ENCODE measurements at places on chromosomes 11 and 22.

- DNase-seq: no peak
These were observed 56.1 kb upstream of the TIMP3 start for GRCh38 chr22:32745251-32745995.

DNA sequence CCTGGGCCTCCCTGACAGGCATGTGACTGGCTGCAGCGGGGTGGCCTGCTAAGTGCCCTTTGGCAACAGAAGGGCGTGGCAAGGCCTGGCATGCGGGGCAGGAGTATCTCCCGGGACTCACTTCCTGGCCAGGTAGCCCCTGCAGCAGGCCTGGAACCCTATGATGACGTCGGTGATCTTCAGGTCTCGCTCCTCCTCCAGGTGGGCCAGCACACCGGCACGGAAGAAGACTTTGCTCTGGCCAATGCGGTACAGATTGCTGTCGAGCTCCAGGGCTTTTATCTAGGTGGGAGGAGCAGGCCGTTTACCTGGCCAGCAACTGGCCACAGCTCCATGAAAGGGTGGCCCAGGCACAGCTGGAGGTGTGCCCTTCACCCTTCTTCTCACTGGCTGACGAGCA is 50.9 kb downstream of the APOL1 start:
- DNase-seq: no peak

DNA sequence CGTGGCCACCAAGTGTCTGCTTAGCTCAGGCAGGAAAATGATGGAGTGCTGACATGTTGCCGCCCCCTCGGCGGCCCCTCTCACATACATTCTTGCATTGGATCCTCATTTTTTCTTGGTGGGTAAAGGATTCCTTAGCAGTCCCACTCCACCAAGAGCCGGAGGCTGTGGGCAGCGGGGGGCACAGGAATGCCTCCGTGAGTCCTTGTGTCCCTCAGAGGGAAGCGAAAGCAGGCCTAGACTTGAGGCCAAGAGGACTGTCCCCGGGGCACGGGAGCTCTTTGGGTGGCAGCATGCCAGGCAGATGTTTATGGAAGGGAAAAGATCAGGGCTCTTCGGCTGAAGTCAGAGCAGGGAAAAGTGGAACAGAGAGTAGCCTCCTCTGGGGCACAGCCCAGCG is 21.6 kb downstream of the LRFN4 start:
- DNase-seq: no peak

DNA sequence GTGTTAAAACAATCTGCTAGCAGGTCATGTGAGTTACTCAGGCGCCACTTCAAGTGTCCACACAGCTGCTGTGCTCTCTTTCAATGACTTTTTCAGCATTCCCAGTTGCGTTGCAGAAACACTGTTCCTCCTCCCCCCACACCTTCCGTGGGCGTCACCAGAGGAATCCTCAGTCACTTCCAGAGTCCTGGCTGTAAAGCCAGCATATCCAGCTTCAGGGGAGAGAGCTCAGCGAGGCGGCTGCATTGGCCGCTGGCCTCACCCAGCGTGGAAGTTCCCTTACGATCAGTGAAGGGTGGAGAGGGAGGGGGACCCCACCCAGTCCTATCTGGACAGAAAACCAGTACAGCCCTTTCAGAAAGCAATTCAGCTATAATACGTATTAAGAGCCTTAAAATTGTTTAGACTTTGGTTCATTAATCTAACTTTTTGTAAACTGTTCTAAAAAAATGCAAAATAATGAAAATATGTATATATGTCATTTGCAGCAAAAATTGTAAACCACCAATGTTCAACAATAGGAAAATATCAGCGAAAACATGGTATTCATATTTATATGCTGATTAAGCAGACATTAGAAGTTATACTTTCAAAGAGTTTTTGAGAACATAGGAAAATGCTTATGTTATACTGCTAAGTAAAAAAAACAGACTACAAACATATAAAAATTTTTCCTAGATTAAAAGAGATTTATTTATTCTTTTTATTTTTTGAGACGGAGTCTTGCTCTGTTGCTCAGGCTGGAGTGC is 2.8 kb upstream of the ANO9 start:
- no peak for DNase-seq

DNA sequence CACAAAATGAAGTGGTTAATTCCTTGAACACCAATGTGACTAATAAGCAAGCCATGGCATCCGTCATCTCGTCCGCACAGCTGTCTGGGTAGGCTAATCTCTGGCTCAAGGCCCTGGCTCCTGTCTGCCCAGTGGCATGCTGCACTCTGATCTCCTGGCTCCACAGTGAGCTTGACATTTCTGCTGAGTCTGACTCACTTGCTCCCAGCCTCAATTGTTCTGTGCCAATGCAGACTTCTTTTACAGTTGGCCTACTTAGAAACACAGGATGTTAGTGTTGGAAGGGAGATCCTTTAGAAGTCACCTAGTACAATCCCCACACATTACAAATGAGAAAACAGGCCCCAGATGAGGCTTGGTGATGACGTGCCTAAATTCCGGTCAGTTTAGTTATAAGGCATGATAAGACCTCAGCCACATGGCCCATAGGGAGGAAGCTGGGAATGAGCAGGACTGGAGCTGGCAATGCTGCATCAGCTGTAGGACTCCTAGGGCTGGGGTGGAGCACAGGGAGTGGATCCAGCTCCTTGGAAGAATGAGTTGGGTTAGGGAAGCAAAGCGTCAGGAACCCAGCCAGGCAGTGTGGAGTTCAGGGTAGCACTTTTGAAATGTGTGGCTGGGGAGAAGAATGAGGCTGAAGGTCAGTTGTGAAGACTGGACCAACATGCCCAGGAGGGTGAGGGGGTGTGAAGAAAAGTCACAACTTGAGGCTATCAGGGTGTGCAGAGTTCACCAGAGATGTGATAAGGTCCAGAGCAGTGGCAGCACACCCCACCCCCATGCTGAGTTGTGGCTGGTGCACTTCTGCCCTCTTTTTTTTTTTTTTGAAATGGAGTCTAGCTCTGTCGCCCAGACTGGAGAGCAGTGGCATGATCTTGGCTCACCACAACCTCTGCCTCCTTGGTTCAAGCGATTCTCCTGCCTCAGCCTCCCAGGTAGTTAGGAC is 70.2 kb upstream of the EED start:
- no peak for DNase-seq

- DNase-seq: no peak
These were observed at the start of gene MS4A1 for GRCh38 chr11:60455531-60456042. Gene MS4A1 (plus strand): TSS chr11:60455847. CDS start chr11:60462375, 6,528 bp downstream.
